ENCODE measurements at places on chromosomes 3 and 15.

DNA sequence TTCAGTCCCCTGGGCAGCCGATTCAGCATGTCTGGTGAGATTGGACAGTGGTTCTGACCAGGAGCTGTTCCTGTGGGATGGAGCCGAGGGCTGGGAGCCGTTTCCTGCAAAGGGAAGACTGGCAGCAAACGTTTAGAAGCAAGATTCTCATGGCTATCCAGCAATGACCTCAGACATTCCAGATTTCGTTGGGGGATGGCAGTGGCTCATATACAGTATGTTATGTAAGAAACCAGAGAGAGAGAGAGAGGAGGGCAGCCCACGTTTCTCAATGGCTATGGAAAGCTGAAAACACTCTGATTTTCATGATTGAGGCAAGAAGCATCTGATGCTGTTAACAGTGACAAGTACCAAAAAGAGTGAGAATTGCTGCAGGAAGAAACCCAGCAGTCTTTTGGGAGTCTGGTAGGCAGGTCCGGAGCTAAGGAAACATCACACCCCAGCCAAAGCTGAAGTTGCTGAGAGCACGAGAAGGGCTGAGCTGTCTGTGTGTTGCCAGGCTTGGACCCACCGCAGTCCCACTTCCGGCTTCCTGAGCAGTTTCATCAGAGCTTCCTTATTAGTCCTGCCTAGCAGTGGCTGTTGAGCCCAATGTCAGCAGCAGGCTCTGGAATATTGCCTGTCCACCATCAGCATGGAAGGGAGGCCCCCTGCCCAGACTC is 25.6 kb upstream of the VPS8 start:
- DNase-seq = no peak

- DNase-seq = no peak
These were observed 699.4 kb downstream of the ZPLD1 start for GRCh38 chr3:103134023-103134724.

GRCh38 chr3:52769786-52770455 is 819 bp downstream of the NEK4 start:
- DNase-seq = no peak

DNA sequence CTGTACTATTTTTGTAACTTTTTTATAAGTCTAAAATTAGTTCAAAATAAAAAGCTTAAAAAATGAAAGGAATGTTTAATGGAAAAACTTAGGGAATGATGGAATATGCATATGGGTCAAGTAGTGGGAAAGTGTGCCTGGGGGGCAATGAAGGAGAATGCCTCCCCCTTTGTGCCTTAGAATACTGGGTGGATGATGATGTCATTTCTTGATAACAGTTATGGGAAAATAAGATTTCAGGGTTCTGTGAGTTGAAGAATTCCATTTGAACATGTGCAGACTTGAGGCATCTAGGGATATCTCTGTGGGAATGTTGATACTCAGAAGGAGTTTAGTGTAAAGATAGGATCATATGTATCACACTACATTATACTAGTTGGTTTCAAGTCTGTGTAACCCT is 13.8 kb downstream of the WDR93 start:
- no peak for DNase-seq

DNA sequence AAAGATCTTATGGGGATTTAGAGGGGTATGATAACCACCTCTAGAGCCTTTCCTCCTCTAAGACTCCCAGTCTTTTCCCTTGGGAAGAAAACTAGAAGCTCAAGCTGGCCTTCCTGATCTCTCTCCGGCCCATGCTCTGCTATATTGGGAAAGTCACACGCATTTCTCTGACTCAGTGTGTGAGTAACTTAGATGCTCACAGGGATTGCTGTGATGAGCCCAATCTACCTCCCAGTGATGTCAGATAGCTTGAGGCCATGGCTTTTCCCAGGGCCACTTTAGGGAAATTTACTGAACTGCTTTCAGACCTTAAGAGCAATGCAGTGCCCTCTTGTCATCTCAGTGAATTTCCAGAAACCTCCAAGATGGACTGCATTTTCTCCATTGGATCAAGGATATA is 8.6 kb upstream of the ST8SIA2 start:
- no peak for DNase-seq

DNA sequence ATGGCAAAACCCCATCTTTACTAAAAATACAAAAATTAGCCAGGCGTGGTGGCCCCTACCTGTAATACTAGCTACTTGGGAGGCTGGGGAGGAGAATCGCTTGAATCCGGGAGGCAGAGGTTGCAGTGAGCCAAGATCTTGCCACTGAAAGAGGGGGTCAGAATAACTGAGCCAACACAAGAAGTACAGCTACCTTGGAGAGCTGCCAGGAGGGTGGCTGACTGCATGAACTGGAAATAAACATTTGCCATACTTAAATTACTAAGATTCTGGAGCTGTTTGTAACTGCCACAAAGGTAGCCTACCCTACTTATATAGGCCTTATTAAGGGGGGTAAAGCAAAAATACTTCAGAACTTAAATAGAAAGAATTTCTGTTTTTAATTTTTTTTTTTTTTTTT is 15.4 kb upstream of the PIK3CB start:
- DNase-seq = no peak

DNA sequence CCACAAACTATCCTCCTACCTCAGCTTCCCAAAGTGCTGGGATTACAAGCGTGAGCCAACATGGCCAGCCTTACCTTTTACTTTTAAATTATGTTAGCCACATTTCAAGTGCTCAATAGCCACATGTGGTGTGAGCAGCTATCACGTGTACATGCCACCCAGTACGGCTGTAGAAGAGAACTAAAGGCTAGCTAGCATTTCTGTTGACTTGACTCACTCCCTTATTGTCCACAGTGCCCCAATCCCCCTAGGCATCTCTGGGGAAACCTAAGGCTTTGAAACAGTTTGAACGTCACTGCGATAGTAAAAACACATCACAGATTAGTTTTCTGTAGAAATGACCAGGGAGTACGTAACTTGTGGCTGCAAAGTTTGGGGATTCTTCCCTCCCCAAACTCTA is 12.0 kb downstream of the C15orf40 start:
- no peak for DNase-seq

DNA sequence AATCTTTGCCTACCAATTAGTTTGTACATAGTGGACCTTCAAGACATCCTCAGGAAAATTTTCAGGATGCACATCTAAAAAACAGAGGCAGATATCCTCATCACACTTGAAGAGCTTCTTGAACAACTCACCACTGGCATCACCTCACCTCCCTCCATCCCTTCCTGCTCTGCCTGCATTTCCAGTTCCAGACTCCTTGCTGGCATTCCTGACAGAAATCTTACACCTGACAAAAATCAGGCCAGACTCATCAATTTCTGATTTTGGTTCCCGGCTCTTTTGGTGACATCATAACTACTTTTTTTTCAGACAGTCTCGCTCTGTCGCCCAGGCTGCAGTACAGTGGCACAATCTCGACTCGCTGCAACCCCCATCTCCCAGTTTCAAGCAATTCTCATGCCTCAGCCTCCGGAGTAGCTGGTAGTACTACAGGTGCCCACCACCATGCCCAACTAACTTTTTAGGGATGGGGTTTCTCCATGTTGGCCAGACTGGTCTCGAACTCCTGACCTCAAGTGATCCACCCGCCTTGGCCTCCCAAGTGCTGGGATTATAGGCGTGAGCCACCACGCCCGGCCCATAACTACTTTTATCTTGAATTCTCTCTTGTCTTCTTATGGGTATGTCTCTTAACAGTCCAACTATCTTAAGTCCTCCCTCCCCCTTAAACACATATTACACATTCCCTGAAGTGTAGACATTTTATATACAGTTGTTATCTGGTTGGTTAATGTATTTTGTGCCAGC is 216.6 kb upstream of the IL12A start:
- no peak for DNase-seq

GRCh38 chr15:87743562-87743961 is 513.0 kb downstream of the NTRK3 start:
- DNase-seq = no peak

DNA sequence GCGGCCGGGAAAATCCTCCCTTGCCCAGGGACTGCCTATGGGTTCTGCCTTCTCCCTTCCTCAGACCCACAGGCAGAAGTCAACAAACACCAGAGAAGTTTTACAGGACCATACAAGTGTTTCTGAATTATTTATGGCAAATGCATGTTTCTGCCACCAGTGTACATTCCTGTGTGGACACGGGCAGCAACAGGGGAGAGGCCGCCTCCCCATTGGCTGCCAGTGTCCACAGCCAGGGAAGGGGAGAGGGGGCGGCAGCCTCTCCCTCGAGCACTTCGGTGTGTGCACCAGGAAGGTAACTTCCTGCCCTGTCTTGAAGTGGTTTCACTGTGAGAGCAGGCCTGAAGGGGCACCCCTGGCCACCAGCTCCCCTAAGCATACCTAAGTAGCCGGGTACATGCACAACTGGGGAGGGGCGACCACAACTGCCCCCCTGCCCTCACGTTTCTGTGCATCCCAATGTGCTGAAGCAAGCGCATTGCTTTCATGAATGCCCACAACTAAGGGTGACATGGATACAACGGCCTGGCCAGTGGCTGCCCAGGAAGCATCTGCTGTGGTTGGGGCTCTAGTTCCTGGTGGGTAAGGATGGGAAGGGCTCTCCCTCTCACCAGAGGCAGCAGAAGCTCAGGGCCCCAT is 14.8 kb upstream of the SHISA5 start:
- DNase-seq = no peak

GRCh38 chr15:38874464-38874863 is 309.9 kb upstream of the RASGRP1 start:
- no peak for DNase-seq

DNA sequence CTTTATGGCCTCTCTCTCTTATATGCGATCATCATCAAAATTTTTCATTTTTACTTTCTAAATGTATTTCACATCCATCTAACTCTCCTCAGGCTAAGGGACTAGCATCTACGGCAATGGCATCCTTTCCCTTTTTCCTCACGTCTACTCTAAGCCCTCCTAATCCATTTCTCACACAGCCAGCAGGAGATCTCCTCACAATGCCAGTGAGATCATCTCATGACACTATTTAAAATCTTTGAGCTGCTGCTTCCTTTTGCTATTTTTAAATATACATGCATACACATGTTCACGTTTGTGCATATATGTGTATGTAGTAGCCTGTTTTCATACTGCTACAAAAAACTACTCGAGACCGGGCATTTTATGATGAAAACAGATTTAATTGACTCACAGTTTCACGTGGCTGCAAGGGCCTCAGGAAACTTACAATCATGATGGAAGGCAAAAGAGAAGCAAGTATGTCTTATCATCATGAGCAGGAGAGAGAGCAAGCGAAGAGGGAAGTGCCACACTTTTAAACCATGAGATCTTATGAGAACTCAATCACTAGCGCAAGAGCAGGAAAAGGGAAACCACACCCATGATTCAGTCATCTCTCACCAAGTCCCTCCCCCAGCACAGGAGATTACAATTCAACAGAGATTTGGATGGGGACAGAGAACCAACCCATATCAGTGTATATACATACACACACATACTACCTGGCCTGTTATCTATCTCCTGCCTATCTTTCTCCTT is 599.2 kb upstream of the ROBO1 start:
- DNase-seq = no peak

DNA sequence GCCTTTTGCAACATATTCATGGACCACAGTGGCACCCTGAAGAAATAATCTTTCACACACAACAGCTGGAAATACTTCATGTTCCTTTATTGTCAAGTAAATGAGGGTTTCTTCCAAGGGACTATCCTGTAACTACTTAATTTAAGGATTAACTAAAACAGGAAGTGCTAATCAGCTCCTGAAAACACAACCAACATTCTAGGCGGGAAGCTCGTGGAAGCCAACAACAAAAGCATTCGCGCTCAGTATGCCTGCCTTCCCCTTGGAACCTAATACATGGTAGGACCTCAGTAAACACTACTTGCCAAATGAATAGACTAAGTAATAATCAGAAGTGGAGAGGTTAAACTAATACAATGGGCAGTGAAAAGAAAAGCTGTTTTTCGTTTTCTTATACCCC is 300.9 kb downstream of the RORA start:
- no peak for DNase-seq

GRCh38 chr15:59347915-59348314 is 24.8 kb downstream of the MYO1E start:
- no peak for DNase-seq

DNA sequence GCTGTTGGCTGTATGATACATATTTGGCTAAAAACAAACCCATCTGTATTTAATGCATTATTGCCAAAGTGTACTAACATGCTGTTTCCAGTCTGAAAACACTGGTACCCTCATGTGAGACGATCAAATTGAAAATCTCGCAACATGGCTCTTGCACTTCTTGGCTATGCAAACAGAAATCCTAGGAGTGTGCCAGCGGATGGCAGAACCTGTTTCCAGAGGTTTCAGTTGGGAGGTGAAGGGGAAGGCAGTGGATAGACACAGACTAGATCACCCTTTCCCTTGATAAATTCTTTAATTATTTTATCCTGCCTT is 350.3 kb downstream of the TUSC7 start:
- no peak for DNase-seq

DNA sequence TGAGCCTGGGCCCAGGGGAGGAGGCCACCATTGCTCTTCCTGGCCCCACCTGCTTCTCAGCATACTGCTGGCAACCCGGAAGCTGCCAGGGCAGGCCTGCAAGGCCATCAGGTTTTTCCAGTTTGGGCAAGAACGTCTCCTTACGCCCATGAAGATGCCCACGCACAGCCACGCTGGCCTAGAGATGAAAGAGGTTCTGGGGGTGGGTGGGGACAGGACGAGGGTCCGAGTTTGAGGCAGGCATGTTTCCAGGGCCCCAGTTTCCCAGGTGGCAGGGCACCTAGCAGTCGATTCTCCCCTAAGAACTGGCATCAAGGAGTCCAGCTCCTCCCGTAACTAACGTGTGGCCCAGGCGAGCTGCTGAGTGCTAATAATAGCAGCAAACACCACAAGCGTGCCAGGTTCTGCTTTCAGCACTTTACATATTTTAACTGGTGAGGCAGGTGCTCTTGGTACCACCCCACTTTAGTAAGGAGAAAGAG is 45.8 kb downstream of the ZNF710 start:
- DNase-seq = no peak

GRCh38 chr15:69757186-69757585 is 304.6 kb downstream of the RPLP1 start:
- no peak for DNase-seq

GRCh38 chr15:77753281-77753873 is 120.7 kb upstream of the LINGO1 start:
- DNase-seq = peak; percentile 85

DNA sequence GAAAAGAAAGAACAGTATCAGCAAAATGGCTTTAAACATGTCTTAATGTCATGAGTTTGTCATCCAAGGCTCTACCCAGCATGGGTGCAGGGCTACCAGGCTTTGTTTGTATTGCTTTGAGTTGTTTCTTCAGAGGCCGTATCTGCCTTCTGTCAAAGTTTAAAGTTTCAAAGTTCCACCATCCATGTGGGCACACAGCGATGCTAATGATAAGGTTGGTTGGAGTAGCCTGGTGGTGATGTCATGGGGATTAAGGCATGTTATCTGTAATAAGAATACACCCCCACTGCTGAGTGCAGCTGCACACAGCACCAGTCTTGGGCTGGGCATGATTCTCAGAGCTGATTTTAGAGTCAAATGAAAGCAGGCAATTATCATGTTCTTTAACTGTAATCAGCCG is 72.0 kb upstream of the LRTM1 start:
- peak; percentile 39 for DNase-seq

GRCh38 chr3:138196023-138196422 is 8.9 kb downstream of the ARMC8 start:
- DNase-seq = no peak

Data from ecto neural progenitor cell (in vitro differentiated cells).